Fibroblast of skin of left quadriceps (primary cell): ENCODE measurements at places on chromosomes 5 and 9.
A peak's percentile ranks its signal among the peaks of the same experiment; 100 is the strongest.

GRCh38 chr5:142597546-142598337, 88.1 kb downstream of the FGF1 start:
- peak; percentile 59 for DNase-seq

GRCh38 chr9:100602342-100602801, 24.5 kb downstream of the CAVIN4 start:
- peak; percentile 18 for DNase-seq

DNA sequence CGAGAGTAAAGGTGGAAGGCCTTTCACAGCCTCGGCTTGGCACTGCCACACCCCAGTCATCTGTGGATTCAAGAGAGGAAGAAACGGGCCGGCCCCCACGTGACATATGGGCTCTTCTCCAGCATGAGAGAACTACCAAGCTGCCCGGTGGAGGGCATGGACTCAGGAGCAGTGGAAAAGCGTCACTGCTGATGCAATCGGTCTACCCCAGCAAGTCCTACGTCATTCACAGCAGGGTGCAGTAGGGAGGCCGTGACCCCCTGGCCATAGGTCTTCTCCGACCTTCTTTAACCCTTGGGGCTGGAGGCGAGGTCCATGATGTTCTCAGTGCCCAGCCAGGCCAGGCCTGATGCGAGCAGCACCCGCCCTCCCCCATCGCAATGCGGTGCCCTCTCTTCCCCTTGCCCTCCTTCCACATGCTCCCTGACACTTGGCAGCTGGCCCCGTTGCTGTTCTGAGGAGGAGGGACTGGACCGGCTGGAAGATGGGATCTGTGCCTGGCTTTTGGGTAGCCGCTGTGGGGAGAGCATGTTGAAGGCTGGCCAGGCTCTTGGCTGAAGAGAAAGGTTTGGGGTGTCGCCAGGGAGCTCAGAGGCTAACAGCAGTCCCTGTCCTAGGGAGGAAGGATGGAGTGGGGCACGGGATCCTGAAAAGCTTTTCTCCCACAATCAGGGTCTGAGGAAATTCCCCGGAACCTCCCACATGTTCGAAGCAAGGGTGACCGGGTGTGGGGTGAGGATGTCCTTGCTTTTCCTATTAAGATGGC, 89.8 kb downstream of the LIFR start:
- no peak for DNase-seq

- no peak for DNase-seq
Measured at GRCh38 chr5:153983885-153984284, 54.8 kb downstream of the FAM114A2 start.

DNA sequence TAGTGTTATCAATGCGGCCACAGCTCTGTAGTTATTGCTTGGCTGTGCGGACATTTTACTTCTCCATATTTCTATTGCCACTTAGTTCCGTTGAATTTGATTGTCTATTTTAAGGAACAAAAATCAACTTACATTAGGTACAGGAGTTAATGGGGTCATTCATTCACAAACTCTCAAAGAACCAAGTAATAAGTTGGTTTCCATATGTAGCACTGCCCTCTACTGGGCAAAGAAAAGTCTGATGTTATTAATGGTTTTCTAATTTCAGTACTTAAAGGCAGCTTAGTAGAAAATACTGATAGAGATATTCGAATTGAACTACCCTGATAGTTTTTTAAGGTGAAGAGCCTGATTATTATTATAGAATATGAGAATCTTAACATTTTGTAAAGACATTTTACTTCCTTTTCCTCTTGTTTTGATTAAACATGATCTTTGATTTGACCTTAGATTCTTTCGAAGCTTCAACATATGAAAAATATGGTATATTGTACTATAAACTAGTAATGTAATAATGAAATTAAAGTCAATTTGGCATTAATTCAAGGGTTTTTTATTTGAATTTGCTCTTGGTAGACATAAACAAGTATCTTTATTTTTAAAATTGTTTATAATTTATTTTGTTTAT, 119.5 kb upstream of the CTNND2 start:
- DNase-seq: no peak

- DNase-seq: no peak
Measured at GRCh38 chr9:69190086-69190862, 16.2 kb downstream of the TJP2 start.

DNA sequence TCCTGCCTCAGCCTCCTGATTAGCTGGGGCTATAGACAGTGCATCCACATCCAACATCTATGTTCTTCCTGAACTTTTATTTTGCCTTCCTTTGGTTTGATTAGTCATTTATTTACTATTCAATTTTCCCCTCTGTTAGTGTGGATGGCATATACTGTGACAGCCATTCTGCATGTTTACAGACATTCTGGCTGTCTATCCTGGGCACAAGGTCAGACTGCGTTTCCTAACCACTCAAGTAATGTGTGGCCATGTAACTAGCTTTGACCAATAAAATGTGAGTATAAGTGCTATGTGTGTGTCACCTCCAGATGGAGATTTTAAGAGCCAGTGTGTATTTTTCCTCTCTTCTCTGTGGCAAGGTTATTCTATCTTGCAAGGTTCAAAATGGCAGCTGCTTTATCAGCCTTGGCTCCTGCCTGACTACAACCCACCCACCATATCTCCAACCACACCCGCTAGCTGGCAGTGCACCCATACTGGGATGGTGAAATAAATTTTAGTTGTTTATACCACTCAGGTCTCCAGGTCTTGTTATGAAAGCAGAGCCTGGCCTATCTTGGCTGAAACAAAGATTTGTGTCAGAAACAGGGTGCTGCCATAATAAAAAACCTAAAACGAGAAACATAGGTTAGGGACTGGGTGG, 32.2 kb downstream of the PDE6A start:
- no peak for DNase-seq

DNA sequence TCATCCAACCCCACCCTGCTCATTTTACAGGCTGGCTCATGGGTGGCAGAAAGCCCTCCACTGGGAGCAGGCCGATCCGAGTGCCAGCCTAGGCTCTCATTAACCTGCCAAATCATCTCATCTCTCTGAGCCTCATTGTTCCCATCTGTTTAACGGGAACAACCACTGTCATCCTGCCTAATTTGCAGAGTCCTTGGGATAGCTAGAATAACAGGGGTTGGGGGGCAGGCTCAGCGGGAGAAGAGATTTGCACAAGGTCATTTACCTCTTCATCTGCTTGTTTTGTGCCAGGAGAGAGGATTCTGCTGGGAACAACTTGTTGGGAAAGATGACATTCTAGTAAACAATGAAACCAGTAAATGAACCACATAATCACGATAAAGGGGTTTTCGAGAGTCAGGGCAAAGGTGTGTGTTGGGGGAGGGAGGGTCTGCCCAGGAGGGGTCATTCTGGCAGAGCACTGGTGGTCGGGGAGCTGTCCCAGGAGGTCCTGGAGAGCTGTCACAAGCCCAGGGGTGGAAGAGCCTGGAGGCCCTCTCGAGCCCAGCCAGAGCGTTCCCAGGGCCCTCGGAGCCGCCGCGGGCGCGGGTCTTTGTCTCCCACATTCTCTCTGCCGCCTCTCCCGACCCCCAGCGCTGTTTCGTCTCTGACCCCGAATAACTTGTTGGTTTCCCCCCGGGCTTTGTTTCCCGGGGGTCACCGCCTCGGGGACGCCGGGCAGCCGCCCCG, 22.8 kb upstream of the NDST1 start:
- no peak for DNase-seq
